ENCODE measurements at places on chromosomes 13 and 19. TPM values are rescaled to one million over a fixed set of nuclear protein-coding genes. Genes with fewer than 3 reads are reported as not detected.

DNA sequence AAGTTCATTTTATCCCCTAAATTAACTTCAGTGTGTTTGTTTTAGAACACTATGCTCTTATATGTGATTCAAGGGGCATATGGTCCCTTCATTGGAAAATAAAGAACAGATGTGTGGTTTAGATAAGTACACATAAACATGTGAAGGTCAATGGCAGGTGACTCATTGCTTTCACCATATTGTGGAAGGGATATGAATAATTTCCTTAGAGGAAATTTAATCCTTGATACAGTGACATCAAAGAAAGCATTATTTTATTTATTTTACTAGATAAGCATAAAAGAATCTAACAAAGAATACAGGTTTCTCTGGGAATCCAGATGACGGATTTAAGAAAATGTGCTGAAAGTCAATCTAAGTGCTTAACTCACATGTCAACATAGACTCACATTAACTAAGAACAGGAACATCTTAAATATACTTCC lies 373.5 kb downstream of the KCTD12 start:
- no peak for DNase-seq

The LILRA1 gene
- total RNA-seq, result not detected

The RAB3A gene
- 27.0 TPM for total RNA-seq

- DNase-seq, result no peak
Observed at GRCh38 chr19:47432091-47432490, 12.8 kb upstream of the MEIS3 start.

The RXFP2 gene
- total RNA-seq, result not detected

- DNase-seq, result no peak
Observed at GRCh38 chr19:44749292-44749691, 784 bp downstream of the BCL3 start.

The CCNE1 gene
- total RNA-seq, result 4.4 TPM

The ACP5 gene
- total RNA-seq, result 3.6 TPM

DNA sequence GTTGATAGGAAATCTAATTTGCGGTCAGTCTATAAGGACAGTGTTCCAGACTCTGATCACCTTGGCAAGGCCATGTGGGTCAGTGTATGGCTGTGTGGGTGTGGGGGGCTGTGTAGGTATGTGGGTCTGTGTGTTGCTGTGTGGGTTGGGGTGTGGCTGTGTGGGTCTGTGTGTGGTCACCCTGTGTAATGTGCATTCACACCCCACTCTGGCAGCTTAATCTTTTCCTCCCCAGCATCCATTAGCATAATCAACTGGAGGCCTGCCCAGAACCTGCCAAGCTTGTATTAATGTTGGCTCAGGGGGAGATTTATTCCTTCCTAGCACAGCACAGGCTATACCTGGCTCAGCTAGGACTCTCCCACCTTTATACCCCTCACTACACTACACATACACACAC lies 203.2 kb downstream of the TUBA3C start:
- no peak for DNase-seq

DNA sequence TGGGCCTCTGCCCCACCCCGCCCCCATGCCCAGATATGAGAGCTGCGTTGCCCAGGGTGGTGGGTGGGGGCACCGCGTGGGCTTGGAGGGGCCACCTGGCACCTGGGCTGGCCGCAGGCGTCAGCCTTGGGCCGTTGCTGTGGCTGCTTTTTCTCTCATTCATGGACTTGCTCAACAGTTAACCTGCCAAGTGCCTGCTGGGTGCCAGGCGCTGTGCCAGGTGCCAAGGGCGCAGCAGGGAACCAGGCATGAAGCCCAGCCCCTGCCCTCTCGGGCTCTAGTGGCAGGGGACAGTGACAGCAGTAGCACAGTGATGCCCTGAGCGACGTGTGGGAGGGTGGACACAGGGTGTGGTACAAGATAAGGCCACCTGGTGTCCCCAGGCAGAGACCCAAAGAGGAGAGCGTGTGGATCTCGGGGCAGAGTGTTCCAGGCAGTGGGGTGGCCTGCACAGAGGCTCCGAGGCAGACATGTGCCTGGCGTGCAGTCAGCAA lies 28.1 kb downstream of the DHX34 start:
- no peak for DNase-seq

GRCh38 chr13:41490371-41491015 lies 33.1 kb downstream of the RGCC start:
- no peak for DNase-seq

The AMH gene
- not detected for total RNA-seq

GRCh38 chr13:85772367-85772766 lies 26.9 kb downstream of the SLITRK6 start:
- no peak for DNase-seq

GRCh38 chr13:98335721-98336120 lies 158.7 kb upstream of the RNF113B start:
- DNase-seq, result no peak

DNA sequence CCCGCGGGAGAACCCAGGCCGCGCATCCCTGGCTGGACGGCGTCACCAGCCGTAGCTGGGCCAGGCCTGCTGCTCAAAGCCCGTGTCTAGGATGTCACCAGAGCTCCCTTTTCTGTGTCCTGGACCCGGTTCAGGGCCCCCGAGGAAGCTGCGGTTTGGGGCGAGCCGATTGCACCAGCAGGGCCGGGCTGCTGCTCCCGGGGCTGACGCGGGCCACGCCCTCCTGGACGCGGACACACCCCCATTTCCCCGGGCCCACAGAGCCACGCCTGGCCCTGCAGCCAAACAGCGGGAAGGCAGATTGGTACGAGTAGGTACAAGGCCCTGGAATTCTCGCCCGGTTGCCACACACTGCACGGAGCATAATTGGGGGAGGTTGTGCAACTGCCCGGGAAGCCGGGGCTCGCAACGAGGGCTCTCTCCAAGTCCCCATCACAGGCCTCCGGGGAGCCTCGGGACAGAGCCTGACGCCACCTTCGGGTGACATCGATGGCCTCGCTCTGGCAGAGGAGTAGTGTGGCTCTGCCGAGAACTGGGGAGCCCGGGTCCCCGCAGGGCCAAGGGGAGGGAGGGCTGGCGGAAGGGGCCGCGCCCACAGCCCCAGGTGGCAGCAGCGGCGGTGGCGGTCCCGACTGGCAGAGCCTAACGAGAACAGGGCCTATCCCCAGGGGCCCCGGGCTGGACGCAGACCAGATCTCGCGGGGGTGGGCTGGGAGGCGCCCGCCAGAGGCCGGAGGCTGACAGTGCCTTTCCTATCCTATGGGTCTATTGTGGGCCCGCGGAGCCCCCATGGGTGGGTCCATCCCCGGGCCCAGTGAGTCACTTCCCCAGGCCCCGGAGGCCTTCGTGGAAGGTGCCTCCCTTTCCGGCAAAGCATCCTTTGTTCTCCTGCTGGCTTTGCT lies 23.5 kb downstream of the KCTD15 start:
- DNase-seq, result peak; percentile 84

- no peak for DNase-seq
Observed at GRCh38 chr19:40217934-40218890, at the start of gene TTC9B. Gene TTC9B, minus strand, starts transcription at chr19:40218384. Its CDS starts 3 bp downstream, at chr19:40218381.

The CEACAM8 gene
- total RNA-seq, result not detected

DNA sequence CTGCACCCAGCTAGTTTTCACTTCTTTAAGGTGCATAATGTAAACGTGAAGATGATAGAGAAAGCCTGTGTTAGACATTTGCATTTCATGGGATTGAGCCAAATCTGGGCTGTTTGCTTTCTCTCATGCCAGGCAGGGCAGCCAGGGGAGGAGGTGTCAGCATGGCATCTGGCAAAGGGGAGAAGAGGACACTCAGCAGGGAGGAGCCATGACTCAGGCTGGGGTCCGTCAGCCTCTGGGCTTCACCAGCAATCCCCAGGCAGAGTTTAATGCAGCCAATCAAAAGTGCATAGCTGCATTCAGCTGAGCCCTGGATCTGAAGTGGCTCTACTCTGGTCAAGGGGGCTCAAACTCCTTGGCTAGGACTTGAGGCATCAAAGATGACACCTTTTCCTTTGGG lies 23.5 kb downstream of the EBPL start:
- no peak for DNase-seq

GRCh38 chr13:32491028-32491427 lies 47.6 kb downstream of the N4BP2L2 start:
- DNase-seq, result no peak

- no peak for DNase-seq
Observed at GRCh38 chr13:23644527-23645138, 74.4 kb downstream of the TNFRSF19 start.

The WDFY2 gene
- 2.3 TPM for total RNA-seq

The CABP5 gene
- total RNA-seq, result not detected

The NLRP13 gene
- total RNA-seq, result not detected

DNA sequence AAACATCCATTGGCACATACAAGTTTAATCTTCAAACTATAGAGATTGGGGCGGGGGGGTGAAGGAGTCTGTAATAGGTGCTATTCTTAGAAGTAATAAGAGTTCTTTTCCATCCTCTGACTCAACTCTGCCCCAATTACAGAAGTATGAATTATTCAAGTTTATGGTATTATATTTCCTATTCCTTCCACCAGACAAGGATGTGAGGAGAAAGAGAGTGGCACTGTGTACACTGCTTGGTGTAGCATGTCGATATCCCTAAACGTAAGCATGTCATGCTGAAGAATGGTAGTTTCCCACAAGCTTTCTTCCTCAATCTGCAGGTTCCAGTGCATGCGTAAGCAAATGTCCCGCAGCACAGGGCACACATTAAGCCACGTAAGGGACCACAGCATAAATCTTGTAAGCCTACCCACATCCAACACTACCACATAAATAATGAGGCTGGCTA lies 14.1 kb downstream of the BRD4 start:
- DNase-seq, result no peak

DNA sequence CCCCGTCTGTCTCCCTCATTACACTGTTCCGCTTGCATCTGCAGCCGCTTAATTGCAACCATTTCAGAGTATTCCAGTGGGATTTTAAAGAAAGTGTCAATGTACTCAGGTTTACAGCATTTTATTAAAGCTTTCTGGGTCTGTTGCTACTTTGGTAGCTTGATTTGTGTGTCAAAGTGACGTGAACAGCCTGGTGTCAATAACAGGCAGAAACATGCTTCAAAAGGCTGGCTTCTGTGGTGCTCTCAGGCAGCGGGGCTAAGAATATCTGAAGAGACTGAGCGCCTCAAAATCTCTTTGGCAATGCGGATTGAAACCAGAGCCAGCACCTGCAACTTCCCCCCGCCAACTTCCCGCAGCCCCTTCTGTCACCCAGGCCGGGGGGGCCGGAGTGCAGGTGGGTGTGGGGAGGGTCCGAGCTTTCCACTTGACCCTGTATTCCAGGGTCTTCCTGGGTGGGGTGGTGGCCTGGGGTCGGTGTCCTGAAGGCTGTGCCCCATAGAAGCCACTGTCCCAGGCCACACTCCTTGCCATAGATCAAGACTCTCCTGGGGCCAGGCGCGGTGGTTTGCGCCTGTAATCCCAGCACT lies 81.2 kb downstream of the KDM4B start:
- DNase-seq, result no peak

The ZNF431 gene
- 2.3 TPM for total RNA-seq

The ADM5 gene
- 0.43 TPM for total RNA-seq

GRCh38 chr13:27450921-27451471 lies 632 bp upstream of the MTIF3 start:
- DNase-seq, result no peak

DNA sequence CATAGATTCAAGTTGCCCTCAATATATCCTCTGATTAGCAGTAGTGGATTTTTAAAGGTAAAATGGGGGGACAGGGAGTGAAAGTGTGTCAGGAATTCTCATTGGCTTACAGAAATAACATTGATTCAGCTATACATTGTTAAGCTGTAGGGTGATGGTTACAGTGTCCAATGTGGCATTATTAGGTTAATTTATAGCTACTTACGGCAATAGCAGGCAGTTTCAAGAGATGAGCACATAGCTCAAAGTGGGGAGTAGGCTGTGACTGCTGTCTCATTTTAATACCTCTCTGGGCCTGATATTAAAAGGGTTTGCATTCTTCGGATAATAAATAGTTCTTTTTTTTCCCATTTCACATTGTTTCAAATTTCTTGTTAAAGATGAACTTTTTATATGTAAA lies 34.6 kb downstream of the PAN3 start:
- DNase-seq, result no peak

- no peak for DNase-seq
Observed at GRCh38 chr13:33870046-33870668, 52.2 kb downstream of the RFC3 start.

The GAPDHS gene
- not detected for total RNA-seq

DNA sequence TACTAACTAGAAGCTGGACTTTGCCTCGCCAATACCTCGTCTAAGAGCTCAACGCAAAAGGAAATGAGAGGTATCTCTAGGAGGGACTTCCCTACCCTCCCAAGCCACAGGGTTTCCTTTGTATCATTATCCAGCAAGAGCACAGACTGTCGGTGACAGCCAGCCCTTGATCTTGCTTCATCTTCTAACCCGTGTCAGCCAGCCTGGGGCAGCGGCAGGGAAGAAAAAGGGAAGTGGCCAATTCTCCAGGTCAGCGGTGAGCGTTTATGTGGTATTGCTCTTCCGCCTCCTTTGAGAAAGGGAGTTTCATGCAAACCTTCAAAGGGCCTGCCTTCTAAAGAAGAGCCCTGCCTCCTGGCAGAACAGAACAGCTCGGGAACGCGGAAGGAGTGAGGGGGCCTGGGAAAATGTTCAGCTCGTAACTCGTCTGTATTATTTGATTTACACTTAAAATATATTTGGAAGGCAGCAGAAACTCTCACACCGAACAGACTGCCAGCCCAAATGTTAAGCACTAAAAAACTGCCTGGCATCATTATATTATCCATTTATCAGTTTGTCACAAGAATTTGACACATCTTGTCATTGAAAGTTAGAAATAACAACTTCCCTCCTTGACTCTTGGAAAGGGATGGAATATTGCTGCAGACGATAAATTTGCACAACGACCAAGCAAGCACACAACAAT lies 41.8 kb downstream of the EFNB2 start:
- DNase-seq, result no peak

The PLPPR3 gene
- total RNA-seq, result not detected

GRCh38 chr19:2334986-2335846 lies 6.7 kb downstream of the SPPL2B start:
- no peak for DNase-seq

- peak; percentile 79 for DNase-seq
Observed at GRCh38 chr19:34733266-34733745, 737 bp upstream of the ZNF181 start.

DNA sequence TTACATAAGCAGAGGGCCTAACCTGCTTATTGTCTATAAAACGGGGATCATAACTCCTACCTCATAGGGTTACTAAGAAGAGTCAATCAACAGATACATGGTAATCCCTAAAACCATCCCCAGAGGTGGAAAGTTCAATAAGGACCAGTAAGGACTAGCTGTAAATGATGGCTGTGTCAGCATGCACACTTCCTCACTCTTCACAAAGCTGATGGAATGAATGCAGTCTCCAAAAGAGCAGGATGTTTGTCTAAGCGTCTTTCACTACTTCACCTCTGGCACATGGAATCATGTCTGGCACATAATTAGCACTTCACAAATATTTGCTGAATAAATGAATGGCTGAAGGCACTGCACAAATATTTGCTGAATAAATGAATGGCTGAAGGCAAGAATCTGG lies 134.2 kb downstream of the MIPEP start:
- no peak for DNase-seq

DNA sequence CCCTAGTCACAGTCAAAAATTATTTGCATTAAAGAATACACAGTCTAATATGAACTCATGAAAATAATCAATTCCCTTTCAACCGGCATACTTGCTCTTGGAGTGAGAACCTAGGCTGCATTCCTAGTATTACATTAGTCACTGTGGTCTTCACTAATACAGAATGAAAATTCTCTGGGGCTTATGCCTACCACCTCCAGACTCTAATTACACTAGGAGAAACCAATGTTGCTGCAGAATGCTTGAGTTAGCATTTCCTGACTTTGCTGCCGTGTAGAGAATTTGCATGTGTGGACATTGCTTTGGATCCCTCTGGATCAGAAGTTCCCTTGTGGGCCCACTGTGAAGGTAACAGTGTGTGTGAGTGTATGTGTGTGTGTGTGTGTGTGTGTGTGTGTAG lies 87.8 kb downstream of the CCNA1 start:
- DNase-seq, result no peak

- no peak for DNase-seq
Observed at GRCh38 chr13:84823528-84823927, 941.3 kb upstream of the SLITRK1 start.
